Testis (tissue), 5 donors: ENCODE measurements at places on chromosomes 3 and 15.

GRCh38 chr3:56954125-56954524 is 106.3 kb upstream of the SPATA12 start:
- H3K27me3 ChIP-seq: no peaks in the 10 kb centered on the region
- H3K36me3 ChIP-seq: no peaks in the 10 kb centered on the region

DNA sequence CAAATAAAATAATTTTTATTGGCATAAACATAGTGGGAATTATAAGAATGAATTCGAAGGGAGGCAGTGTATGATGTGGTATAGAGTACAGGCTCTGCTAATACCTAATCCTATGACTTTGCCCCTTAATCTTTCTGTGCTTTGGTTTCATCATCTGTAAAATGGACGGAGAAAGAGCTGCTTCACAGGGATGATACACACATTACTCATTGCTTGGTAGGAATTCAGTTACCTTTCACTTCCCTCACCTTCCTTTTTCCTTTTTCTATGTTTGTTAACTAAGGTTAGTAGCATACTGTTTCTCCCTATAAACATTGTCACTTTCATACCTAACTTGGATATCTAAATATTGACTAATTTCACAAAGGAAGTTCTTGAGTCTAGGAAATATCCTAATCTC is 36.2 kb downstream of the LEKR1 start:
- H3K4me1 ChIP-seq: no peaks in the 10 kb centered on the region
- no peak overlapping the region for H3K4me3 ChIP-seq
- no peaks in the 10 kb centered on the region for H3K27me3 ChIP-seq
- no peaks in the 10 kb centered on the region for H3K36me3 ChIP-seq

GRCh38 chr3:125460233-125460632 is 59.8 kb downstream of the SNX4 start:
- H3K27me3 ChIP-seq: no peaks in the 10 kb centered on the region
- DNase-seq: peak; percentile 41
- H3K27ac ChIP-seq: no peak overlapping the region
- H3K4me3 ChIP-seq: no peak overlapping the region
- no peaks in the 10 kb centered on the region for H3K36me3 ChIP-seq

DNA sequence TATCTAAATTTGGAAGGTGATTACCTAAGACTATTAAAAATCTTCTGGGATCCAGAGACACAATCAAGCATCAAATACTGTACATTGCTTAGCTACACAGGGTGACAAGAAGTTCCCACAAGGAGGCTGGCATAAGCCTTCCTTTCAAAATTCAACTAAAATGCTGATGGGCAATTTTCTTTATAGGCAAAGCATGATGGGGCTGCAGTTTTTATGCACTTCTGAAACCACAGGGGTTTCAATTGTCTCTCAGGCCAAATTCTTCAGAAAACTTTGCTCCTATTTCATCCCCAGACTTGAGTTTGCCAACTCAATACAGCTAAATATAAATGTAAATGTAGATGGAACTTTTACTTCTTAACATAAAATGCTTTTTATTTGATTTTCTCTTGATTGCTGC is 241.6 kb downstream of the ZPLD1 start:
- H3K4me3 ChIP-seq: no peak overlapping the region
- H3K36me3 ChIP-seq: no peaks in the 10 kb centered on the region
- DNase-seq: no peak
- H3K27ac ChIP-seq: no peak overlapping the region
- no peaks in the 10 kb centered on the region for H3K4me1 ChIP-seq

GRCh38 chr3:57382933-57383332 is 90.4 kb upstream of the ASB14 start:
- no peaks in the 10 kb centered on the region for H3K36me3 ChIP-seq
- H3K4me1 ChIP-seq: peaks cover 4% of the 10 kb centered on the region
- H3K27ac ChIP-seq: no peak overlapping the region
- no peak for DNase-seq
- H3K27me3 ChIP-seq: no peaks in the 10 kb centered on the region
- H3K4me3 ChIP-seq: no peak overlapping the region

DNA sequence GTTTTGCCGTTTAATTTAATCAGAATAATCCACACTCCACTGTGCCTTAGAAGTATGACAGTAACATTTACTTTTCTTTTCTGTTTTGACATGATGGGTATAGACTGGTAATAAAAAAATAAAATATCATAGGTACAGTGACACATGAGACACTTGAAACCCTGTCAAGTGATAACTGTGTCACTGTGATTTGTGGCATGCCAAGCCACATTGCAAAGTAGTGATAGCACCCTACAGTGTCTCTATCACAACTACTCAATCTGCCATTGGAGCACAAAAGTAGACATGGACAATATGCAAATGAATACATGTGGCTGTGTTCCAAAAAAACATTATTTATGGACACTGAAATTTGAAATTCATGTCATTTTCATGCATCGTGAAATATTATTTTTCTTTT is 22.5 kb downstream of the GATM start:
- no peaks in the 10 kb centered on the region for H3K4me1 ChIP-seq
- H3K36me3 ChIP-seq: no peaks in the 10 kb centered on the region
- H3K27ac ChIP-seq: no peak overlapping the region
- H3K4me3 ChIP-seq: no peak overlapping the region

GRCh38 chr3:34686541-34686940 is 888.1 kb downstream of the PDCD6IP start:
- H3K4me3 ChIP-seq: no peak overlapping the region
- H3K36me3 ChIP-seq: no peaks in the 10 kb centered on the region
- H3K27me3 ChIP-seq: no peaks in the 10 kb centered on the region
- DNase-seq: no peak

GRCh38 chr3:177523067-177523675 is 325.9 kb upstream of the TBL1XR1 start:
- no peaks in the 10 kb centered on the region for H3K36me3 ChIP-seq
- no peak for DNase-seq
- H3K4me3 ChIP-seq: no peak overlapping the region
- no peaks in the 10 kb centered on the region for H3K27me3 ChIP-seq
- H3K27ac ChIP-seq: no peak overlapping the region
- no peaks in the 10 kb centered on the region for H3K4me1 ChIP-seq

- H3K4me3 ChIP-seq: no peak overlapping the region
- H3K4me1 ChIP-seq: no peaks in the 10 kb centered on the region
- no peaks in the 10 kb centered on the region for H3K27me3 ChIP-seq
- H3K27ac ChIP-seq: no peak overlapping the region
These were observed 249.9 kb upstream of the TLE3 start for GRCh38 chr15:70347321-70348225.

DNA sequence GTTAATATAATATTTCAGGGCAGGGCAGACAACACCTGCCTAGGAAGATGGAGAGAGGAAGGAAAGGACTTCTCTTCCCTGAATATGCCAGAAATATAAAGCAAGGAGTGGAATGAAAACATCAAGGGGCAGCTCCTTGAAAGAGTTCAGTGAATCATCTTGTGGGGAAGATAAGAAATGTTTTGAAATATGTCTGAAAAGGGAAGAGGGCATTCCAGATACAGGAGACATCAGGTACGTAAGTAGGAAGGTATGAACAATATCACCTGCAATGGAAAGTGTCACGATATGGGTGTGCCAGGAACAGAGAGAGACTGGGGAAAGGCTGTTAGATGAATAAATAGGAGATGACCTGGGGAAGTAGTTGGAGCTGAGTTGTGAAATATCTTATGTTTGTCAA is 75.8 kb upstream of the WDR72 start:
- no peak overlapping the region for H3K4me3 ChIP-seq
- no peaks in the 10 kb centered on the region for H3K4me1 ChIP-seq
- DNase-seq: no peak
- H3K27ac ChIP-seq: no peak overlapping the region
- no peaks in the 10 kb centered on the region for H3K36me3 ChIP-seq

DNA sequence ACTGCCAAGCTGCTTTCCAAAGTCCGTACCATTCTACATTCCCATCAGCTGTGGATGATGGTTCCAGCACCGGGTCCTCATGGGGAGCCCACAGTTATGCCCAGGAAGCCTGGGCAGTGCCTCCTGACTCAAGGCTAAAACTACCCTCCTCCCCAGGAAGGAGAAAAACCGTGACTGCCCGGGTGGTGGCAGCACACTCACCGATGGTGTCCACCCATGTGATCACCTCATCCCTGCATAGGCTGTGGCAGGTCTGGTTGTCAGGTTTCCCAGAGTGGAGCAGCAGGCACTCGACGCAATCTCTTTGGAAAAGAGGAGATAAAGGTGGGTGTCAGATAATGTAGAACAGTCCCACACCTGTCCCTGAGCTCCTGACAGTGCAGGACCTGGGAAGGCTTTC is 38.6 kb downstream of the UMPS start:
- H3K4me3 ChIP-seq: no peak overlapping the region
- no peaks in the 10 kb centered on the region for H3K36me3 ChIP-seq
- no peaks in the 10 kb centered on the region for H3K27me3 ChIP-seq

DNA sequence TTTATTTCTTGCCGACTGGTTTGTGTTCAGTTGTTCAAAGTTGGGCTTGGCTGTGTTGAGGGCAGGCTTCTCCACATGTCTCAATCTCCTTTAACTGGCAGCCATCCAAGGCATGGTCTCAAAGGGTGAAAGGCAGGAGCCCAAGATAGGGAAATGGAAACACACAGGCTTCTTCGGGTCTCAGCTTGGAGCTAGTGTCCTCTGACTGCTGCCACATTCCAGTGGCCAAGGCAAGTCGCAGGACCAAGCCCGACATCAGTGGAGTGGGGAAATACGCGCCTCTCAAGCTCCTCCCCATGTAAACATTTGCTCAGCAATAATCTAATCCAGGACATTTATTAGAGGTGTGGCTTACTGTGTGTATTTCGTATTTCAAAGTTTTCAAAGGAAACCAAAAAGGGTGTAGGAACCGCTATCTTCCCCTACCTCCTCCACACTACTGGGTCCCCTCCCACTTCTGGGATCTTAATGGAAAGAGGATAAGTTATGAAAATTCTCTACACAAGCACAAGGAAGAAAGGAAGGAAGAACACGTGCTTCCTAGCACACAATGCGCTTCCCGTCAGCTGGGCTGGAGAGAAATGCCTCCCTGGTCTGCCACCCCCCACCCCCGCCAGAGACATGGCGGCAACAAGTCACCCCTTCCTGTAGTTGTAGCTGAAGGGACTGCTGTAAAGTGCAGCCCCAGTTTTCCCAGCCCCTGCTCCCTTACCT is 181.7 kb downstream of the FAM43A start:
- DNase-seq: no peak
- H3K4me3 ChIP-seq: no peak overlapping the region
- H3K36me3 ChIP-seq: no peaks in the 10 kb centered on the region
- H3K4me1 ChIP-seq: peaks cover 22% of the 10 kb centered on the region
- no peaks in the 10 kb centered on the region for H3K27me3 ChIP-seq

- H3K27ac ChIP-seq: no peak overlapping the region
- no peak overlapping the region for H3K4me3 ChIP-seq
- no peaks in the 10 kb centered on the region for H3K27me3 ChIP-seq
- H3K4me1 ChIP-seq: no peaks in the 10 kb centered on the region
These were observed 52.4 kb downstream of the GASK1A start for GRCh38 chr3:43031485-43031884.

DNA sequence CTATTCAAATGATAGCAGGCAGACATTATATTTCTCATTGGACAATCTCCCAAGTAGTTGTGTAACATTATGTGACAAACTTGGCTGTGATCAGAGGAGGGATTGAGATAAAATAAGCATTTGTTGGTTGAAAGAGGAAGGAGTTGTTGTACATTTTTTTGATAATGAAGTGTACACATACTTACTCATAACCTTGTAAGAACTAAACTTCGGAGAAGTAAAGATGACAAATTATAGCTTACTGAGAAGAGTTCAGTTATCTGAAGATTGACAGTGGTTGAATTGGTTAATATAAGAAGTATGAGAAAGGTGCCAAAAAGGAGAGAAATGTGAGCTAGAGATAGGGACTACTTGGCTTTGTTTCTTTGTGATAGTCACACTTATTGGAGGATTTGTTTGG is 32.6 kb downstream of the STT3B start:
- no peak for DNase-seq
- H3K4me3 ChIP-seq: no peak overlapping the region
- H3K36me3 ChIP-seq: no peaks in the 10 kb centered on the region
- no peaks in the 10 kb centered on the region for H3K27me3 ChIP-seq

DNA sequence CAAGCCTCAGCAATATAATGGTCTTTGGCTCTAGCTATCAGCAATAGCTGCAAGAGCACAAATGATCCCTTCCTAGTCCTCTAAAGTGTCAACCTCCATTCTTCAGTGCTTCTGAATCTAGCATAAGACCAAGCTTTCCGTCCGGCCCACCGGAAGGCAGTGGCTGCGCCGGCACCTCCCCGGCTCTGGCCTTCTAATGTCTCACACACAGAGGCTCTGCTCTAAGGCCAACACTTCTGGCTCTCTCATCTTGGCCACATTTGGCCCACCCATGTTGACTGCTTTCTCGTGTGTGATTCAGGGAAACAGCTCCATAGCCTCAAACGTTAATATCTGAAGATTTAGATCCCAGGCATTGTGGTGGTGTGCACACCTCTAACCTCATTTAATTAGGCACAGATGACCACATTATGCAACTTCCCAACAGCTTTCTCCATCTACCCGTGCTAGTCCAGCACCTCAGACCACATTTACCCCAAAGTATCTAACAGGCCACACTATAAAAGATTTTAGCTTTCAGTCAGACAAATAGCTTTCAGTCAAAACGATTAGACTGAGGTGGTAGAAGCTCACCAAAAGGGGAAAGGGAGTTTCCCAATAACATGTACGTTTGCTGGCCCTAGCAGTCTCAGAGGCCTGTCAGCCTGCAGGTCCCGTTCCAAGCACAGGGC is 19.3 kb downstream of the SLC51A start:
- no peak overlapping the region for H3K4me3 ChIP-seq
- no peaks in the 10 kb centered on the region for H3K36me3 ChIP-seq
- peak; percentile 74 for DNase-seq
- H3K4me1 ChIP-seq: peaks cover 52% of the 10 kb centered on the region
- no peaks in the 10 kb centered on the region for H3K27me3 ChIP-seq
- H3K27ac ChIP-seq: peak overlapping the region; percentile 83

- no peak for DNase-seq
- H3K27me3 ChIP-seq: no peaks in the 10 kb centered on the region
- no peaks in the 10 kb centered on the region for H3K36me3 ChIP-seq
These were observed 799 bp downstream of the VPS33B start for GRCh38 chr15:91021516-91022074.
